ENCODE measurements at places on chromosomes 6 and 20.

- DNase-seq, result no peak
Observed at GRCh38 chr6:38686270-38687042, 16.5 kb downstream of the GLO1 start.

DNA sequence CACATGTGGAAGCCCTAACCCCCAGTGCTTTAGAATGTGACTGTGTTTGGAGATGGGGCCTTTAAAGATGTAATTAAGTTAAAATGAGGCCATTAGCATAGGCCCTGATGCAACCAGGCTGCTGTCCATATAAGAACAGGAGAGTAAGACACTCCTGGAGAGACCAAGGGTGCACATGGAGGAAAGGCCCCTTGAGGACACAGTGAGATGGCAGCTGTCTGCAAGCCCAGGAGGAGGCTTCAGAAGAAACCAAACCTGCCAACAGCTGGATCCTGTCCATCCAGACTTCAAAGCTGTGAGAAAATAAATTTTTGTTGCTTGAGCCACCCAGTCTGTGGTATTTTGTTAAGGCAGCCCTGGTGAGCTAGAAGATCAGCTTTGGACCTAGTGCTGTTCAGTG lies 16.8 kb upstream of the SNRPB2 start:
- DNase-seq, result no peak

DNA sequence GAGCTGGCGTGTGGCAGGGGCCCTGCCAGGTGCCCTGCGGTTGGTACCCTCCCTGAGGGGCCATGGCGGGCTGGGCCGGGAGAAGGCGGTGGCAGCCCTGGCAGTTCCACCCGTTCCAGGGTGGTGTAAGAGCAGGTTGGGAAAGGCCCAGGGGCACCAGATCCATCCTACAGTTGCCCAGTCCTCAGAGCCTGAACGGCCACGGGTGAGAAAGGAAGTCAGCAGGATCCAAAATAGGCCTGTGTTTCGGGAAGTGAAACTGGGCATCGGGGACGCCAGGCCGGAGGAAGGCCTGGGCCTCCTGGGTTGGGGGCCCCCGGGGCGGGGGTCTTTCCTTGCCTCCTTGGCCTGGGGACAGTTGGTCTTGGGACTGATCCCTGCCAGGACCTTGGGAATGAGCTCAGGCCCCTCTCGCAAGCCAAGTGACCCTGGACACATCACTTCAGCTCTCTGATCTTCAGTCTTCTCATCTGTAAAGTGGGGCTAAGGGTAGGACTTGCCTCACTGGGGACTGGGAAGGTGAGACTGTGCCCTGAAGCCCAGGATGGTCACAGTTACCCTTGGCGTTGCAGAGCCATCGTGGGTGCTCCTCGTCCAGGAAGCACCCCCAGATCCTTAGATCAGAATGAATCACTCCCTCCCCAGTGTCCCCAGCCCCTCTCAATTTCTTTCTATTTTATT lies 18.1 kb upstream of the NOL4L start:
- no peak for DNase-seq

GRCh38 chr6:135251498-135252441 lies 70.7 kb downstream of the MYB start:
- no peak for DNase-seq

DNA sequence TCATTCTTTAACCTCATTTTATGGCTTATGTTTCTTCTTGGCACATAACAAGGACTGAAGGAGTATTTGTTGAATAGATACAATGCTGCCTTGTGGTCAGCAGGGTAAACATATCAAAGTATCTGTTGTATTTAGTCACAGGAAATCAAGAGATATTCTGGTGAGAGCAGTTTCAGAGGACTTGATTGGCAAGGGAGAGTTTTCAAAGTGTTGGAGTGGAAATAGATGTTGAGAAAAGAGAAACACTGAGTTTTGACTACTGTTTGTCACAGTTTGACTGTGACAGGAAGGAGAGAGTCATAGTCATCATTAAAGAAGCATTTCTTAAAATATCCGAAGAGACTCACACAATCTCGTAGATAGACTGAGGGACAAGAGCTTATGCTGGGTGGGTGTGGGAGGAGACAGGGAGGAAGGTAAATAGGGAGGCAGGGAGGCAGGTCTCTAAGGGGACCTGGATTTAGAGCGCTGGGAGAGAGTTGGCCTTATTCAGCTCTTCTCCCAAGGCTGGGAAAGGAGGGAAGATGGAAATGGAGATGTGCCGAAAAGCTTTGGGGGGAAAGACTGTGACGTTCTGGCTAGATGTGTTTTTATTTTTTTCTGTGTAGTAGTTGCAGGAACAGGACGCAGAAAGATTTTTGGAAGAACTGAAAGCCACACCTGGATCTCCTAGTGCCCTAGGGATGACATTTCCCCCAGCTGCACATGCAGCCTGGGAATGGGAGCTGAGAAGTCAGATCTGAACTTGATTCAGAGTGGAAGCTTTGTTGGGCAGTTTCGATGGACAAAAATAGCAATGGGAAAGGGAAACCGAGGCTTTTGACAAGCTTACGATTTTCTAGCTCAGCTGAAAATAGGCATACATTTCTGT lies 65.0 kb upstream of the IFNGR1 start:
- no peak for DNase-seq

- DNase-seq, result no peak
Observed at GRCh38 chr6:10555625-10556309, 34.6 kb downstream of the GCNT2 start.

DNA sequence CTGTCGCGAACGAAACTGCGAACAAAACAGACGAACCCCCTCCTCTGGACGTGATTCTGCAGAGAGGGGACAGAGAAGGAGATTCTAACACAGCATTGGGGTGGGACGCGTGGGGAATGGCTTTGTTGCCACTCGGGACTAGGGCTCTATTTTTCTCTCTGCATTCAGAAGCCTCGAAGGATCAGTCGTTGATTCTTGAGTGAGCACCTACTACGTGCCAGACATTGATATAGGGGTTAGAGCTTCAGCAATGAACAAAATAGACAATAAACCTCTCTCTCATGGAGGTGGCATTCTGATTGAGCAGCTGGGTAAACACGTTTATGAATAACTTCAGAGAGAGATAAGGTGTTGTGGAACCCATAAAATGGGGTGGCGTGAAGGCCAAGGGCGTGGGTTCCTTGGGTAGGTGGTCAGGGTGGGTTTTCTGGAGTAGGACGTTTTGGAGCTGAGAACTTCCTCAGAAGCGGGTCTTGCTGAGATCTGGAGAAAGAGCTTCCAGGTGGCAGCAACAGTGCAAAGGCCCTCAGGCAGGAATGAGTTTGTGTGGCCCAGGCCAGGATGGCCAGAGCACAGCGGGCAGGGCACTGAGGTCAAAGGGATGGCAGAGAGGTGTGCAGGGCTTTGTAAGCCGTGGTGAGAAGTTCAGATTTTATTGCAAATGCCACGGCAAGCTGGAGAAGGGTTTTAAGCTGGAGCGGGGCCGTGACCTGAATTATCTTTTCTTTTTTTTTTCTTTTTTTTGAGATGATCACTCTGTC lies 884 bp downstream of the SLC2A10 start:
- DNase-seq, result no peak

DNA sequence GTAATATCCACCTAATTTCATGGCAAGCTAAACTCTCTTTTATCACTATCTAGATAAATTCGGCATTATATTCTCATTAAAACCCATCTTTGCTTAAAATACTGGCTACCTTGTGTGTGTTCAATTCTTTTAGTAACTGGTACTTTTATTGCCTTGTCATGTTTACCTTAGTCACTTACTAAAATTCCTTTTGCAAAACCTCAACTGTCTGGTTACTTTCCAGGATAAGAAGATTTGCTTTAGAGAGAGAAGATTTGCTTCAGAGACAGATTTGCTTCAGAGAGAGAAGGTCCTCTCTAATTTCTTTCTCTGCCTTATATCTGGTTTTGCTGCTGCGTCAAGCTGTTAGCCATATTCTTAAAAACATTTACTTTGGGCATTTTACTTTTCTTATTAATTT lies 151.5 kb upstream of the MLIP start:
- DNase-seq, result no peak

DNA sequence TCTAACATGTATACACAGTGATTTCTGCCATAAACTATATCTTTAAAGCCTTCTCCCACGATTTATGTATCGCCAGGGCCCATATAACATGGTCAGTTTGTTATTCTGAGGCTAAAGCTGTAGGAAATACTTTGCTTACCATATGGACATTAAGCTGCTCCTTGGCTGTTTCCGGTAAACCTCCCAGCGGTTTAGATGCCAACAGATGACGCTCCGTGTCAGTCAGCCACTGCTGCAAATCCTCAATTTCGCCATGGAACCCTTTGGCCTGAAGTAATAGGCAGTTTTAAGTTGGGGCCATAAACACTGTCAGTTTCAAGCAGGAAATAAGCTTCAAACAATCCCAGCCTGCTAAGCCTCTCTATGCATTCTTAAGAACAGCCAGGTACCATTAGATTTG lies 145.4 kb downstream of the DST start:
- no peak for DNase-seq

GRCh38 chr6:48213076-48213788 lies 102.2 kb upstream of the PTCHD4 start:
- DNase-seq, result no peak

GRCh38 chr6:109705258-109705657 lies 14.2 kb downstream of the FIG4 start:
- peak; percentile 46 for DNase-seq

GRCh38 chr6:37507077-37507476 lies 7.4 kb upstream of the CCDC167 start:
- DNase-seq, result no peak

DNA sequence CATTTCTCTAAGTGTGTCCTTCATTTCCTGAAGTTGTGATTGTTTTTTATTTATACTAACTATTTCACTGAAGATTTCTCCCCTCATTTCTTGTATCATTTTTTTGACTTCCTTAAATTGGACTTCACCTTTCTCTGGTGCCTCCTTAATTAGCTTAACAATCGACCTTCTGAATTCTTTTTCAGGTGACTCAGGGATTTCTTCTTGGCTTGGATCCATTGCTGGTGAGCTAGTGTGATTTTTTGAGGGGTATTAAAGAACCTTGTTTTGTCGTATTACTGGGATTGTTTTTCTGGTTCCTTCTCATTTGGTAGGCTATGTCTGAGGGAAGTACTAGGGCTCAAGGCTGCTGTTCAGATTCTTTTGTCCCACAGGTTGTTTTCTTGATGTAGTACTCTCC lies 92.8 kb downstream of the ESR1 start:
- no peak for DNase-seq

GRCh38 chr6:149317644-149318571 lies at the start of gene TAB2:
Gene TAB2 (plus strand): TSS chr6:149317712. CDS start chr6:149369998, 52,286 bp downstream.
- peak; percentile 67 for DNase-seq

DNA sequence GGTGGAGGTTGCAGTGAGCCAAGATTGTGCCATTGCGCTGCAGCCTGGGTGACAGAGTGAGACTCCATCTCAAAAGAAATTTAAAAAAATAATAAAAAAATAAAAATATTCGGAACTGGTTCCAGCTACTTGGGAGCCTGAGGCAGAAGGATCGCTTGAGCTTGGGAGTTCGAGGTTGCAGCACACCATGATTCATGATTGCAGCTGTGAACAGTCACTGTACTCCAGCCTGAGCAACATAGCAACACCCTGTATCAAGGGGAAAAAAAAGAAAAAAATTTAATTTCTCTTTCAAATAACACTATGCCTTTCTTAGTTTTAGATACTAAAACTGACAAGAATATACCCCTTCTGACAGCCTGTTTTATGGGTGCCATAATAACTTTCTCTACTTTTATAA lies 10.5 kb downstream of the KDM1B start:
- DNase-seq, result no peak

- no peak for DNase-seq
Observed at GRCh38 chr6:76506808-76507207, 434.3 kb upstream of the IMPG1 start.

- no peak for DNase-seq
Observed at GRCh38 chr20:63002511-63002910, 4.3 kb downstream of the BHLHE23 start.

DNA sequence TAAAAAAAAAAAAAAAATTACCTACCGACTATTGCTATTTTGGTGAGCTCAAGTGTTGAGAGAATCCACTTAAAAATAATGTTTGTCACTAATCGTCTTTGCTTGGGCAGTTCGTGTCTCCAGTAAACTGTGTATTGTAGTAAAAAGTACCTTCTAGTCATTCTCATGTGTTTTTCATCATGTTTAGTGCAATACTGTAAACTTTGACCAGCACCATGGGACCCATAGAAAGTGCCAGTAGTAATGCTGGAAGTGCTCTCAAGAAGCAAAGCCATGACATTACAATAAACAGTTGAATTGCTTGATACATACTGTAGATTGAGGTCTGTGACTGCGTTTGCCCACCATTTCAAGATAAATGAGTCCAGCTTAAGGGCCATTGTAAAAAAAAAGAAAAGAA lies 395.2 kb downstream of the BCKDHB start:
- no peak for DNase-seq

GRCh38 chr6:8236956-8237355 lies 134.6 kb upstream of the EEF1E1 start:
- DNase-seq, result no peak

DNA sequence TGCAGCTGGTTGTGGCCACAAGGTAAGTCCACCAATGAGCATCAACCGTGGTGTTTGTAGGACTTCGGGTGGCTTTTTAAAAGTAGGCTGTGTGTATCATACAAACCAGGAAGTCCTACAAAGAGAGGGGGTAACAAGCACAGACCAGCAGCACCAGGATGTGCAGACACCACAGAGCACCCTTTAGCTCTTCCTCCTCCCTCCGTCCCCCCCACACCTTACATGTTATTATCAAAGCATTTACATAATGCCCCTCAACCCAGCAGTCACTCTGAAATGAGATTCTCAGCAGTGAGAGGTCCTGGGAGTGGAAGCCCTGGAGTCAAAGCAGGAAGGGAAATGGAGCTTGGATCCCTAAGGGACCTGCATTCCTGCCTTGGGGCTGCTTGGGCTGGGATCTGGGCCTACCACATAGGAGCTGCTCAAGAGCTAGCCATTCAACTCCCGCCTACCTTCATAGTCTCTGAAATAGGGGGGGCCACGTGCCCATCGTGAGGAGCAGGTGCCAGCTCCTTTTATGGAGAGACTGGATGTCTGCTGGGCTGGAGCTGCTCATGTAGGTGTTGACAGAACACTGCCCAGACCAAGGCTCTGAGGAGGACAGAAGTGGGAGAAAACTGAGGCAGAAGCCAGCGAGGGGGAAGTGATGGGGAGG lies 90.6 kb downstream of the PSMB1 start:
- DNase-seq, result no peak

- DNase-seq, result no peak
Observed at GRCh38 chr6:140354296-140354695, 979.8 kb upstream of the CITED2 start.

DNA sequence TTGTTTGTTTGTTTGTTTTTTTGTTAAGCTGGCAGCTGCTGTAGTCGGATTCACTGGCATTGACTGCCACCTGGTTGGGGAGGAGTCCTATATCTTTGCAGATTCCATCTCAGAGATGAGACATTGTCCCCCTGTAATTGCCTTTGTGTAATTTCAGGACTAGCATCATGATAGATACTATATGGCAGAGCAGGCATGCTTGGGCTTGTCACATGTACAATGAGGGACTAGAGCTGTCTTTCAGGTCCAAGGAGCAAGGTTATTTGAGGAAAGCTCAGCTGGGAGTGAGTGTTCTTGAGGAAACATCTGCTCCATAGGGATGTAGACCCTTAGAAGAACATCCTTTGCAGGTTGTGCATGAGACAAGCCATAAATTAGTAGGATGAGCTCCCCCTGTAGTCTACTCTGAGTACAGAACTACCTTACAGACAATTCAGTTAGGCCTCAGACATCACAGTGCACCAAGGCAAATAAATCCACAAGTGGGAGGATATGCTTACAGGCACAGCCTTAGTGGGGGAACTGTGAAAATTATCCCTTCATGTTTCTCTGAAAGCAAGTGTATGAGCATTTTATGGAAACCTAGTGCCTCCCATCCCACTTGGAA lies 62.1 kb downstream of the BMP2 start:
- DNase-seq, result no peak

All from activated CD8-positive, alpha-beta memory T cell treated with anti-CD3 and anti-CD28 coated beads for 4 hours (primary cell).